ENCODE measurements at places on chromosomes 2 and 18.
A peak's percentile ranks its signal among the peaks of the same experiment; 100 is the strongest.

- DNase-seq = no peak
Observed at GRCh38 chr2:43689999-43690398, 13.8 kb upstream of the C1GALT1C1L start.

DNA sequence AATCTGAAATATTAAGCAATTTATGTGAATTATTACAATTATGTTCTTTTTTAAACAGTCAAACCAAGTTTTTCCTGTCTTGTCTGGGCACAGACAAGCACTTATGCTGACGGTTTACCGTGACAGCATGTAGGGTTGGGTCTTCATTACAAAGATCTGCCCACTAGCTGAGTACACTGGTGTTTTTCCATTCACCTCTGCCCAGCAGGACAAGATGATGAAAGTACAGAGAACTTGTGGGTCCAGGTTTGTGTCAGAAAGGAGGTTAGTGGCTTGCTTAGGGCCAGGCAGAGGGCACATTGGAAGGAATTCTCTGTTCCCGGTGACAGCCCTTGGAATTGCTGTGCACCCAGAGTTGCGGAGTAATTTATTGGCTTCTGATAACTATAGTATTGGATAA, 14.0 kb downstream of the NABP1 start:
- DNase-seq = no peak

DNA sequence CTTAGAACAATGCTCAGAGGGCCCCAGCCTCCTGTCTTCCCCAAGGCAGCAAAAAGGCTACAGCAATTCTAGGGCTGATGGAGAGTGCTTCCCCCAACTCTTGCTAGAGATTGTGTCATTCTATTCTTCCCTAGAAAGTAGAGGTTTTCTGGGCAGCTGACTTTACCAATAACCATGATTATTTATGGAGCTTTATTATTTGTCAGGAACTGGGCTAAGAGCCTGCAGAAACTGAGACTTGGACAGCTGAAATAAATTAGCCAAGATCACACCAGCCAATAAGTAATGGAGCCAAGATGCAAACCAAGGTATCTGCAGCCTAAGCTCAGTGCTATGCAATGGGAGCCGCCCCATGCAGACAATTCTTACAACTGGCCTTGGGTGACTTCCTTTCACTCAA, 84.8 kb downstream of the CCBE1 start:
- no peak for DNase-seq

DNA sequence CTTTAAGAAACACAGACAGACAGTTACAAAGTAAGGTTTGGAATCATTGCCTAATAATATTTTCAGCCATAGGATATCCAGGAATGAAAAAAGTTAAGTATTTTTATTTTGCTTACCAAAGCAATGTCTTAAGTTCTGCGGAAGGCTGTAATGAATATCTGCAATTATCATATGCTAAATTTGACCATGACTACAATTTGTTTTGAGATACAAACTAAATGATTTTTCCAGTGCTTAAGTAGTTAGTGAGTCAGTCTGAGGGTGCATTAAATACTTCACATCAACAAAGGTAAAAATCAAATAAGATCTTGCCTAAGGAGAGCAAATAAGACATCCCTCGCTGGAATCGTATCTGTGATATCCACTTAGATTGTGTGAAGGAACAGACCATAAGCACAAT, 250.0 kb downstream of the CD226 start:
- no peak for DNase-seq

DNA sequence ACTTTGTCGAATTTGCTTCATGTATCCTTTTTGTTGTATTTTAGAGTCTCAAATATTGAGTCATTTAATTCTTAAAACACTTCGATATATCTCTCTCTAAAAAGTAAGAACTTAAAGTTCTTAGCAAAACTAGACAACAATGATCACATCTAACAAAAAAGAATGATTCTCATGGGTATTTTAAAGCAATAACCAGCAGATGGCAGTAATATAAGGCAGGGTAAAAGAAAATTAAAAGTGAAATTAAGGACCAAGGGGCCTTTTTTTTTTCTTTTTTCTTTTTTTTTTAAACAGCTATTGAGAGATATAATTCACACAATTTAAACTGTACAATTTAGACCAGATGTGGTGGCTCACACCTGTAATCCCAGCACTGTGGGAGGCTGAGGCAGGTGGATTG, 9.9 kb upstream of the AOX1 start:
- peak; percentile 37 for DNase-seq

- no peak for DNase-seq
Observed at GRCh38 chr2:126661702-126662500, 5.9 kb downstream of the GYPC start.

GRCh38 chr2:42371611-42372473, 10.8 kb upstream of the COX7A2L start:
- DNase-seq = no peak

DNA sequence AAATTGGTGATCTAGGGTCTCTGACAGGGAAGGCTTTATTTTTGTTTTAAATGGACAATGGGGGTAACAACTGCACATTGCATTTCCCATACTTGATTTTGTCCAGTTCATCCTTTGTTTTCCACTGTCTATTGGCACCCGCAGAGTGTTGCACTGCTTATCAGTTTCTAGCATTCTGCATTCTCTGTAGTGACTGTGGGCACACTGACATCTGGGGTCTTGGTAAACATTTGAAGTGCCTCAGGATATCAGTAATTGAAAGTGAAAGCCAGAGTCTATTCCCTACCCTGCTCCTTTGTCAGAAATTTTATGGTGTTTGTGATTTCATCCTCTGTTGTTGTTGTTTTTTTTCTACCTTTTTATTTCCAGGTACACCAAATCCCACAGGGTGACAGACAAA, 132.1 kb upstream of the EPC2 start:
- DNase-seq = no peak

DNA sequence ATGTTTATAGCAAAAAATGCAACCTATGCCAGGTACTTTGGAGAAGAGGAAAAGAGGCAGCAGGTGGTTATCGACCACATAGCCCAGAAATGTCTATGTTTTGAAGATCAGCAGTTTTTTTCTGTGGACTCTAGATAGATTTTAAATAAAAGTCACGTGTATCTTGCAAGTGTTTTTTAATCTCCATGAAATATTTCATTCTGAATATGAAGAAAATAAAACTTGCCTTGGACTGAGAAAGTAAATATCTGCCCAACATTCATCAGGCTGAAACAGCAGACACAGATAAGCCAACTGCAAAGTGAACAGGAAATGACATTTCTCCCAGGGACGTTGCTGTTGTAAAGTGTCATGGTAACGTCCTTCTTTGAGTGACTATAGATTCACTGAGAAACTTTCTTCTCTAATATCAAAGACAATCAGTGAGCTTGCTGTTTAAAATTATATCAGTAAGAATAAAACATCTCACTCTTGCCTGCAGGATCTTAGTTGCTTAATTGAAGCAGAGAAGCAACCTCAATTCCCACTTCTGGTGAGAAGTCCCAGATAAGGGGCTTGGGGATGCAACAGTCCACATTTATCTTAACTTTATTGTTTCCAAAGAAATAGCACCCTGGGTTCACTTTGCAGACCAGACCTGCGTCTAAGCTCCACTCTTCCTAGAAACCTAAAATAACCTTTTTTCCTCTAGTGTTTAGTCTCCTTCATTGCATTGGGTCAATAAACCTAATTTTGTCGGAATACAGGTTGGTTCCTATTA, 6.3 kb downstream of the MYOM1 start:
- DNase-seq = no peak

DNA sequence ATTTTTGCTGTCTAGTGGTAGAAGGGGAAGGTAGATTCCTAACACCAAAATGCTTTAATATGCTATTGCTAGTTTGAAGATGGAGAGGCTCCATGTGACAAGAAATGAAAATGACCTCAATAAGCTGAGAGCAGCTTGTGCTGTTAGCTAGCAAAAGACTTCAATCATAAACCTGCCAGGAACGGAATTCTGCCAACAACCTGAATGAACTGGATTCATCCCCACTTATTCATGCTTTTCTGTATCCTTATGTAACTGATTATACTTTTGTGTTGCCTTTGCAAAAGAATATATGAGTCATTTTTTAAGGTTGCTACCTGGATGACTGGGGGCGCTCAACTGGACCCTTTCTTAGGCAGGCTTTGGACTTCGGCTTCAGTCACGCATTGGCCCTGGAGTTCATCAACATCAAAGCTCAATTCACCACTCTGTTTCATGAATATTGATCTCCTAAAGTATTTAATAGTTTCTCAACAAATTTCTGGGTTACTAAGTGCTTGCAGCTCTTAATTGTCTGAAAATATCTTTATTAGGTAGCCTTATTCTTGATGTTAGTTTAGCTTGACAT, 97.5 kb upstream of the KCNJ3 start:
- DNase-seq = no peak

- no peak for DNase-seq
Observed at GRCh38 chr18:53486296-53486695, 738.2 kb downstream of the MBD2 start.

GRCh38 chr2:12008425-12009061, 262.1 kb downstream of the LPIN1 start:
- no peak for DNase-seq

- DNase-seq = no peak
Observed at GRCh38 chr2:132891498-132891897, 221.5 kb upstream of the LYPD1 start.

DNA sequence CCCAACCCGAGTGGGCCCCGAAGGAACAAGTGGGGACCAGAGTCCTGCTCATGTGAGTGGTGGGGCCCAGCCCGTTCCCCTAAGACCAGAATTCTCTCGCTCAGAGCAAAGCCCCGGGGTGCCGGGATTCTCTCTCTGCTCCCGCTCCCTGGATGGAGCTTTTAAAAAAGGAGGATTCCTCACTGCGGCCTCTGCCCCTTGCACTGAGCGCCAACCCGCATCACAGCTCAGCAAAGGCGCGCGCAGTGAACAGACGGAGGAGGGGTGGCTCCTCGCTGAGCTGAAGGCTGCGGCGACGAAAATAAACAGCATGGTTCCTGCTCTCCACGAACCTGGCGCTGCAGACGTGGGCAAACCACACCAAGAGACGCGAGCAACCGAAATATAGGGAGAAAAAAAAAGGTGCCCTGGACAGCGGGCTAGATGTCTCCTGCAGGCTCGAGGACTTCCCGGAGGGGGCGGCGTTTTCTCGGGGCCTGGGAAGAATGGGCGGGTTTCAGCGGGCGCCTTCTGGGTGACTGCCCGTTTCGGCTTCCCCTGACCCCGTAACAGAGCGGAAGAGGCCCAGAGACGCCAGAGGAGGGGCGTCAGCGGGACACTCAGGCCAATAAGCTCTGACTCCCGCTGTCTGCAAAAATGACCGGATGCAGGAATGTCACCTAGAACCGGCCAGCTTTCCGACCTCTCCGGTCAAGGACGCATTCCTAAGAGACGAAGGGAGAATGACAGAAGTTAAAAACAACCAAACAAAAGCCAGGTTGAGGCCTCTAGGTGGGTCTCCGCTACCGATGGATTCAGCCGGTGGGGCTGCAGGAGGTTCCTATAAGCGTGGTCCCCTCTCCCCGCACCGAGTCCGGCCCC, 819 bp upstream of the KLF11 start:
- DNase-seq = no peak

GRCh38 chr2:16241166-16242160, 301.1 kb downstream of the MYCN start:
- DNase-seq = no peak

- no peak for DNase-seq
Observed at GRCh38 chr2:25053041-25053440, 11.2 kb downstream of the EFR3B start.

DNA sequence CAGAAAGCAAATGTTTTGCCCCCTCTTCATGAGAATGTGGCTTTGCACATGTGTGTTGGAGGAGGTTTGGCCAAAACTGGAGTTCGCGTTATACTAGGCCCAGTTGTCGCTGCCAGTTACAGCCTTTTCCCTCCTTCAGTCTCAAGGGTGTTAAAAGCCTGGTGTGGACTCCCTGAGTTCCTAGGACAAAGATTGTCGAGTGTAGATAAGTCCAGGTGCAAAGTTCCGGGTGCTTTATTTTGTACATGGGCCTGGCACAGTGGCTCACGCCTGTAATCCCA, 542 bp upstream of the RNF103 start:
- DNase-seq = no peak

DNA sequence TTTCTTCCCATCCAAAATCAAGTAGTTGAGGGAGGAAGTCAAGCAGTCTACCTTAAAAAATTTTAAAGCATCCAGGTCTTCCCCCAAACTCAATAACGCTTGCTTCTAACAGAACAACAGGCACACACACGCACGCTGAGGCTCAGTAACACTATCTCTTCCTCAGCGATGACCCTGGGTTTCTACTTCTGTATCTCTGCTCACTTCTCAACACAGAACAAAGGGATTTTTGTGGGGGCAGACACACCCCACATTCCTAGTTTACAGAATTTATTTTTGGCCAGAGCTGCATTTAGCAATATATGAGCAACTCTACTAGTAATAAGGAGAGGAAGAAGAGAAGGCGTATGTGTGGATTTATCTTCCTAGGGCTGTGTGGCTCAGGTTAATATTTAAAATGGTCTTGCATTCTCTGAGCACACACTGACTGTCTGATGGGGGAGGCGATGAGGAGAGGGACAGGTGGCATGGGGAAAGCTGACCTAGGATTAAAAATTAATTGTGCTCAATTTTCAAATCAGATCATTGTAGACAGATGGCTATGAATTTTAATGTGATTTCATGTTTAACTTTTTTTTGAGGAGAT, 71.3 kb upstream of the PPM1B start:
- no peak for DNase-seq

DNA sequence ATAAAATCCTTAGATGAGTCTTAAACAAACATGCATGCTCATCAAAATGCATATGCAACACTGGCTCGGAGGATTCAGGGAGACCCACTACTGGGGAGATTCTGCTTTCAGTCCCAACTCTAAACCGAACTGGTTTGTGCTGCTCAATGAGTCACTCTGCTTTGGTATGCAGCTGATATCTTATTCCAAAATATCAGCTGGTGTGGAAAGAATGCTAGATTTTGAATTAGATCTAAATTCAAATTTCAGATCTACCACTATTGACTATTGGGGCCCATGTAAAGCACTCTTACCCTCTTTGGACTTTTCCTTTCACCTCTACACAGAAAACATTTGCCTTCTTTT, 39.2 kb upstream of the TTN start:
- DNase-seq = no peak

DNA sequence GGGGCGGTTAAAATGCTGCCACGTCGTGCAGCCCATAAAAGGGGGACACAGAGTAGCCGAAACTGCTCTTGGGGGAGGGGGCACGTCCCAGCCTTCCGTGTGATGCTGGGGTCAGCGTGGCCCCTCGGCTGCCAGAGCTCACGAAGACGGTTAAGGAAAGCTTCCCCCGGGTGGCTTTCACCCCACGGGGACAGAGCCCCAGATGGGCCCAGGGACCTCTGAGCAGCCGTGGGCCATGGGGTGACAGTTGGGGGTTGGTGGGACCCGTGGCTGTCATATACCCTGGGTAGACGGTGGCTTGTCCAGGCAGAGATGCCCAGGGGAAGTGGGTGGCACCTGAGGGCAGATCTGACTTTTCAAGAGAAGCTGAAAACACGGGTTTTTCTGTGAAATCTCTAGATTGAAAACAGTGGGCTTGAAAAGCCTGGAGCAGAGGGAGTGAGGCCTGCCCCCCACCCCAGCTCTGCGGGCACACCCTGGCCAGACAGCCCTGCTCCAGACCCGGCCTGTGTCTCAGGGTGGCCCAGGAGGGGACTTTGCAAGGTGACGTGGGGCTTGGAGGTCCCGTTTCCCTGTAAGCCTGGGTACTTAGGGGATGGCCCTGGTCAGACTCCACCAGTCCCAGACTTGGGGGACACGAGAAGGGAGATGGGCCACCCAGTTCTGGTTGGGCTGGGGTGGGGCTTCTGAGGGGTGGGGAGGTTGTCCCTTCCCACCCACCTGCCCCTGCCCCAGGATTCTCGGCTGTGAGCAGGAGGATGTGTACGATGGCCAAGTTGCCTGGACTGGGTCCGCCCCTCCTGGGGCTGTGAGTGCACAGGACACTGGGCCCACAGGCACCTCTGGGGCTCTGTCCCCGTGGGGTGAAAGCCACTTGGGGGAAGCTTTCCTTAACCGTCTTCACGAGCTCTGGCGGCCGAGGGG, 652 bp downstream of the NEU4 start:
- no peak for DNase-seq

All from T-helper 2 cell (primary cell).